ENCODE measurements at places on chromosomes 5 and 9.

- DNase-seq = no peak
These were observed 51.2 kb upstream of the CTSL start for GRCh38 chr9:87674565-87675299.

- no peak for DNase-seq
These were observed 124.1 kb downstream of the FAM174A start for GRCh38 chr5:100659080-100659795.

DNA sequence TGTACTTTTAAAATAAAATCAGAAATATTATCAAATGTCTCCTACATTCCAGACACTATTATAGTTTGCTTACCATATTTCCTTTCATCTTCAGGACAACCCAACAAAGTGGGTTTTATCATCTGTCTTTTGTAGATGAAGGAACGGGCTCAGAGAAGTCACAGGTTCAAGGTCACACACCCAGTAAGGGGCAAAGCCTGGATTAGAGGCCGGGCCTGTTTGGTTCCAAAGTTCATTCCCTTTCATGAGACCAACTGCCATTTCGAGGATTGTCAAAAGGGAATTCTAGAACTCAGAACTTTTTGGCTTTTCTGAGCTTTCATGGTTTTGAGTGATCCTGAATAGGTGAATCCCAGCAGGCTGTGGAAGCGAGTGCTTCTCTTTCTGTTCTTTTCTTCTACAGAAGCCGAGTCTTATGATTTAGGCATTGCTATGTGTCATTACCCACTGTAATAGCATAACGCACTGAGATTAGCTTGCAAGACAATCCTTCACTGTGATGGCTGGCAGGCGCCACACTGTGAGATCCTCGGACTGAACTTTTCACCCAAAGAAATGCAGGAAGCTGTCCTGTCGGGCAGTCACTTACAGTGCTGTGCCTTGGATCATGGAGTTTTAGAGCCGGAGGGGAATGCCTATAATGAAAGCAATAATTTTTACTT, 43.8 kb upstream of the ANKH start:
- no peak for DNase-seq

DNA sequence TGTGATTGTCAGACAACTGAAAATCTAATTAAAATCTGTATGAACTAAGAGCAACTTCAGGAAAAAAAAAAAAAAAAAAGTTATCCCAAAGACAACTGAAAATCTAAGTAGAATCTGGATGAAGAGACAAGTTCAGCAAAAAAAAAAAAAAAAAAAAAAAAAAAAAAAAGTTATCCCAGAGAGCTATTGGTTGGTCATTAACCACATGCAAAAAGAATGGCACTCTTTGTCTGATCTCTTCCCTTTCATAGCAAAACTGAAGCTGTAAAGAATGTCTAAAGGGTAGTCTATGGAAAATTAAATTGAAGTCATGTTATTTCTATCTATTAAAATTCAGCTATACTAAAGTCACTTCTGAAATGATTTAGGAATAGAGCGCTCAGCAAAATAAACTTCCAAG, 32.9 kb downstream of the STRBP start:
- DNase-seq = no peak

GRCh38 chr9:121604242-121604641, 47.2 kb upstream of the DAB2IP start:
- DNase-seq = no peak

- no peak for DNase-seq
These were observed 195.6 kb downstream of the KIAA0825 start for GRCh38 chr5:94422812-94423211.

- no peak for DNase-seq
These were observed 11.7 kb upstream of the FGF1 start for GRCh38 chr5:142697356-142698255.
